ENCODE measurements at places on chromosomes 13 and 19.

DNA sequence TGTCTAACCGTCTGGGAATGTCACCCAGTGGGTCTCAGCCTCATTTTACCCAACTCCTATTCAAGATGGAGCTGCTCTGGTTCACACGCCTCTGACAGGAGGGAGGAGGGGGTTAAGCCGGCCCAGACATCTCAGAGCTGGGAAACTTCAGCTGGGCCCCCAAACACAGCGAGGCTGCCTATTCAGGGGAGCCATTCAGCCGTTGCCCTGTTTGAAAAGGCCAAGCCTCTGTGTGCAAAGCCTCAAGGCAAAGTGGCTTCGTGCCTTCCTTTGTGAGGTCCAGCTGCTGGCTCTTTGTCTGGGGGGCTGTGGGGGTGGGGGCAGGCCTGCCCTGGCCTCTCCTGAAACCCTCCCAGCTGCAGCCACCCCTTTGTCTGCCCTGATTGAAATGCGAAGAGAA, 147.4 kb downstream of the PTPRS start:
- DNase-seq, result no peak

- no peak for DNase-seq
These were observed 62.3 kb downstream of the ITGBL1 start for GRCh38 chr13:101514695-101515275.

GRCh38 chr13:87671031-87671752, at the start of gene SLITRK5:
Gene SLITRK5 (plus strand): TSS chr13:87671371. CDS start chr13:87675389, 4,018 bp downstream.
- DNase-seq, result peak; percentile 64

- DNase-seq, result no peak
These were observed 108.1 kb upstream of the GJB6 start for GRCh38 chr13:20340136-20340758.

GRCh38 chr19:40586611-40587010, 9.9 kb downstream of the SHKBP1 start:
- no peak for DNase-seq

GRCh38 chr19:7355151-7355820, 6.5 kb downstream of the ARHGEF18 start:
- no peak for DNase-seq

- no peak for DNase-seq
These were observed 31.4 kb downstream of the PPP5C start for GRCh38 chr19:46378268-46378667.

DNA sequence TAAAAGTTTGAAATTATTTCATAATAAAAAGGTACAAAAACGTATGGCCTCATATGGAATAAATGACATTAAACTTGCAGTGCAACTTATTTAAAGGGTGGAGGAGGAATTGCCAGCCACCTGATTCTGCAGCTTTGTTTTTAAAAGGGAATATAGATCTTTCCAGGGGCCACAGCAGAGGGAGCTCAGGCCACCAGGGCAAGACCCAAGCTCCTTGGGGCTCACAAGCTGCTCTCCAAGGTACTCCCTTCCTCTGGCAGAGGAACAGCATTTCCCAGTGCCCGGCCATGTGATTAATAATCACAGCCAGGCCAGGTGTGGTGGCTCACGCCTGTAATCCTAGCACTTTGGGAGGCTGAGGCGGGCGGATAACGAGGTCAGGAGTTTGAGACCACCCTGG, 6.2 kb downstream of the ACOD1 start:
- DNase-seq, result no peak

DNA sequence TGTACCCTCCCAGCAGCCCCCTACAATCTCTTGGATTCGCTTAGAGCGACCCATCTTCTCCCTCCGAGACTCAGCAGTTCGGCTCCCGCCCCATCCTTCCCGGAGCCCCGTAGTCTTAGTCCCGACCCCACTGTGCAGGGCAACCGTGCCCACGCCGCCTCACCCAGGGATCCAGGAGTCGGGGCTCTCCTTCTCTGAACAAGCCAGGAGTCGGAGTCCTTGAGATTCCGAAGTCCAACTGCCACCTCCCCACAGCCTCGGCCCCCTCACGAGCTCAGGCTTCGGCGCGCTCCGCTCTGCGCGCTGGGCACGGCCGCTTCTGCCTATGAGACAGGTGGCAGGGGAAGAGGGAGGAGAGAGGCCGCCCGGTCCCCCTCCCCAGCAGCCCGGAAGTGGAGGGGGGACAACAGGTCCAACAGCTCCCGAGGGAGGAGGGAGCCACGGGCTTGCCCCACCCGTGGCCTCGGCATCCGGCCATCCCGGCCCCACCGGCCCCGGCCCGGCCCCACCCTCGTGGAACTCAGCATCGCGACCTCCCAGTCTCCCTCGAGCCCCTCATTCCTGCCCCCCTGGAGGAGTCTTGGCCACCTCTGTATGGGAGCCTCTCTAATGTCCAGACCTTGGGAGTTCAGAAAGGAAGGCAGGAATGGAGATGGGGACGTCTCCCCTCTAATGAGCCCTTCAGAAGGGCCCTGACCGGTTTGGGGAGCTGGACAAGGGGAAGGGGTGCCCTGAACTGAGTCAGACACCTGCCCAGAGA, at the start of gene PHLDB3:
PHLDB3 (minus strand) TSS at position 321 of the 760 bp plus-strand sequence. CDS start 628 bp downstream, outside the sequence.
- DNase-seq, result peak; percentile 46

GRCh38 chr19:11273296-11273695, 11.0 kb upstream of the DOCK6 start:
- no peak for DNase-seq

- DNase-seq, result no peak
These were observed 7.4 kb upstream of the FCGBP start for GRCh38 chr19:39941615-39942365.

DNA sequence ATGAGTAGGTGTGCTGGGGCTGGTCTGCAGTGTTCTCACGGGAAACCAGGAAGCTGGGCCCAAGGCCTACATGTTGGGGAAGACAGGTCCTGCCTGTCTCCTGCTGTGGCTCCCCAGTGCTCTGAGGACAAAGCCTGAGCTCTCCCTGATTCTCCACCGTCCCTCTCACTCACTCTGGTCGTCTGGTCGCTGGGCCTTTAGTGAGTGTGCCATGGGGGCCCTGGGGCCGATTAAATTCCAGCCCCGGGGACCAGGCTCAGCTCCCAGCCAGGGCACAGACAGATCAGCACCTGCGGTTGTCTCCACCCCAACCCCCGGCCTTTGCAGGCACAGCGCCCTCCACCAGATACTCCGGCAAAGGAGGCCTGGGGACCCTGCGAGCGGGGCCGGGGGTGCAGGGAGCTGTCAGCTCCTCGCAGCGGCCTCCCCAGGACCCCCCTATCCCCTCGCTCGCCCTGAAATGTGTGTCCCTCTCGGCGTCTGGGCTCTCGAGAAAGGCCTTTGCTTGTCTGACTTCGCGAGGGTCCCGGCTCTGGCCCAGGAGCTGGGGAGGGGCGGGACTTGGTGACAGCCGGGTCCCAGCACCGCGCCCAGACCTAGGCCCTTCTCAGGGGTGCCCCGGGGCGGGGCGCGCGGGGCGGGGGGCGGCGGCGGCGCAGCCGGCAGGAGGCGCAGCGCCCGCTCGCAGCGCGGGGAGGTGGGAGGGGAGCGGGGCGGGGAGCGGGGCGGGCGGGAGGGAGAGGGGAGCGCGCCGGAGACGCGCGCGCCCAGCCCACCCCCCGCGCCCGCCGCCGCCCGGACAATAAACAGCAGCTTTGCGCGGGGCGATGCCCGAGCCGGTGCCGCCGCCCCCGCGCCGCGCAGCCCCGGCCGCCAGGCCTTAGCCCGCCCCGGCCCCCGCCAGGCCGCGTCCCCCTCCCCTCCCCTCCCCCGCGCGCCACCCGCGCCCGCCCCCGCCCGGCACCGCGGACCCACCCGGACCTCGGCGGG, at the start of gene PALM:
PALM (plus strand) TSS at position 782 of the 990 bp plus-strand sequence. CDS start 212 bp downstream, outside the sequence.
- DNase-seq, result no peak

DNA sequence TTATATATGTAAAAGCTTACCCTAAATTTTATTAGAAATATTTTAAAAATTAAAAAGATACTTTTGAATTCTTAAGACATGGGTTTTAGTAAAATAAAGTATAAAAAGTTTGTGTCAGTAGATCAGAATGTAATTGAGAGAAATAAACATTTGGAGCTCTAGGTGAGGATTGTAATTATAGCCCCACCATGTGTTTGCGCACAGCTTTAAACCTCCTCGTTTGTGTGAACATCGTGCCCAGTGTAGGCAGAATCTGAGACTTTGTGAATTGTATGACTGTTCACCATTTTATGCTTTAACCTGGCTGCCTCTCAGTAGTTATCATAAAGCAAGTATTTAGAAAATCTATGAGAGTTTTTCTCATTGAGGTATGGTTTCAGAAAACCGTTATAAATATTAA, 29.1 kb downstream of the CUL4A start:
- no peak for DNase-seq

DNA sequence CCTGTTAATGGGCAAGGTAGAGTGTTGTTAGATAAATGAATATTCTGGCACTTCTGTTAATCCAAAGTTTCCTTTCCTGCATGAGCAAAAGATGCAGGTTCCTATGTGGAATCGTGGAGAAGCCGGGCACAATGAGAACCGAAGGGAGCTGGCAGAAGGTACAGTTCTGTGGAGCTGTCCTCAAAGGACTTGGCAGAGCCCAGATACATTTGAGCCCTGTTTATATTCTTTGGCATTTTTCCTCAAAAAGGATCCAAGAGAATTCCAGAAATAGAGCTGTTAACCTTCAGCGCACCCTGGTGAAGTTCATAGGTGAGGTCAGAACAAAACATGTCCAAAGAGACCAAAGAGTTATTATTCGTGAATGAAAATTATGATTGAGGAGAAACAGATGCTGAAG, 4.0 kb upstream of the DLEU7 start:
- DNase-seq, result no peak

DNA sequence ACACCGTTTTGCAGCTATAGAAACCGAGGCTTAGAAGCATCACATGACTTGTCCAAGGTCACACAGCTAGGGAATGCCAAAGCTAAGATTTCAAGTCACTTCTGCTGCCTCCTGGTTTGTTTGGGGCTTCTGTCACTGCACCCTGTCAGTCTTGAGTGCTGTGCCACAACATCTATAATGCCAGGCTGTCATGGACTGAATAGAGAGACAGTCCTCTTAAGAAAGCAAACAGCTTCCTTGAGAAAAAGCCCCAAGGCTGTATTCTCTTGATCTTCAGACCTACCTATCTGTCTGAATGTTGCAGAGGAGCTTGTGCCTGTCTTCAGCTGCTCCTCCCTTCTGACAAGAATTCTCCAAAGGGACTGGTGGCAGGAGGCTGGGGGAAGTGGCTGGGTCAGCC, 81.6 kb downstream of the OLFM4 start:
- no peak for DNase-seq

DNA sequence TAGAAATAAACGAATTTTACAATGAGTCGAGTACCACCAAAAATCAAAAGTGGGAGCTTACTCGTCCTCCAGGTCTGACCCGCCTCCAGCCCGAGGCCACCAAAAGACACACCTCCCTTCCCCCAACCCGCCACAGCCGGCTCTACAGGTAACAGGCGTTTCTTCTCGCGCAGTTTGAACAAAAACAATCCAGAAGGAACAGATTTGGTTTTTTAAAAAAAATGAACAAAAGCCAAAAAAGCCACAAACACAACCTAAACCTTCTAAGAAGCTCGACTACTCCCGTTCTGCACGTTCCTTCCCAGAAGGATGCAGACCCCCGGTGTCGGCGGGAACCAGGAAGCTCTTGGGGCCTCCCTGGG, 671 bp downstream of the ZDHHC20 start:
- DNase-seq, result peak; percentile 26

DNA sequence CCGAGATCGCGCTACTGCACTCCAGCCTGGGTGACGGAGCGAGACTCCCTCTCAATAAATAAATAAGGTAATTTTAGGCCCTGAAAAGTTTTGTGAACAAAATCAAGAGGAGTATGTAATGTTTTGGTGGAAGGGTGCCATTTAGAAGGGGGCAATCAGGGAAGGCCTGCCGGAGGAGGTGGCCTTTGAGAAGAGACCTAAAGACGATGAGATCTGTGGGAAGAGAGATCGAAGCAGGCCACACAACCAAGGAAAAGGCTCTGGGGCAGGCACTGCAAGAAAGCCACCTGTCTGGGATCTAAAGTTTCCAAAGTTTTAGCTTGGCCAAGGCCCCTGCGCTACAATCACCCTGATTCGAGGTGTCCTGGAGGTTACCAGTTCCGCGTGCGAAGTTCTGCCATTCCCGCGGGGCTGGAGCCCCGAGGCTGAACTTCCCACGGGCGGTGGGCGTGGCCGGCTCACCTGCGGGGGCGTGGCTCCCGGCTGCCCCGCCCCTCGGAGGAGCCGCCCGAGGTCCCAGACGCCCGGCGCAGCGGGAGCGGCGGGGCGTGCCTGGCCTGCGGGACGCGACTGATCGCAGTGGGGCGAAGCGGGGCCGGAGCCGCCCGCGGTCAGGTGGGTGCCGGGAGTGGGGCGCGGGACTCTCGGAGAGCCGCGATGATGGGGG, at the start of gene KLC3:
KLC3 (plus strand) TSS at position 519 of the 667 bp plus-strand sequence. CDS start 4,792 bp downstream, outside the sequence.
- DNase-seq, result peak; percentile 36

DNA sequence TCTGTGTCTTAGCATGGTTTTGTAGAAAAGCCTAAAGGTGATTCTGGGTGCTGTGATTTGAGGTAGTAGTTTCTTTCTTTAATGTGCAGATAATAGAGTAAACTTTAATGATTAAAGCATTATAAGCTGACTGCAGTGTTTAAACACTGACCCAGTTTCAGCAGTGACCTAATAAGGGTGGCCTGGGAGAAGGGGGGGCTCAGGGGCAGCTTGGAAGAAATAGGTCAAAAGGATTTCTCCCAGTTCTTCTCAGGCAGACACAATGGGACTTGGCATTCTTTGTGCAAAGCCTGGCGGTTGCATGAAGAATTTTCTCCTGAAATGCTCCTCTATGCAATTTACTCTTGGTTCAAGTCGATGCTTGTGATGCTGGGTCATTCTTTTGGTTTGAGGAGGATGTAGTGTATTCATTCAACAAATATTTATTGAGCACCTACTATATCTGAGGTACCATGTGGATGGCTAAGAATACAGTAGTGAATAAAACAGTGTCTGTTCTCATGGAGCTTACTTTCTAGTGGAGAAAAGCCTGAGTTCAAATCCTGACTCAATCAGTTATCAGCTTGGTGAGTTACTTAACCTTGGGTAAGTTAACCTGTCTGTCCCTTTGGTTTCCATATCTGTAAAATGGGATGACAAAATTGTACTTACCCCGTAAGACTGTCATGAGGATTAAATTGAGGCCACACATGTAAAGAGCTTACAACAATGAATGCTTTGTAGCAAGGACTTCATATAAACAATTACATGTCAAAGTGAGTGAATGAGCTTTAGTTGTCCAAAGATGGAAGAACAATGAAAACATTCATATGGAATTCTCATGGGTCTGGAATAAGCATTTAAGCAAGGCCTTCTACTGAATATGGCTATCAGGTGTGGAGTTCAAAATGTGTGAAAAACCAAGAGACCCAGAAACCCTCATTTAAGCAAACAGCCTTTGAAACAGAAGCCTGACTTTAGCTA, 210.2 kb downstream of the KCNRG start:
- DNase-seq, result no peak

- no peak for DNase-seq
These were observed 66.6 kb downstream of the SPRYD7 start for GRCh38 chr13:49869519-49869918.

GRCh38 chr19:43362179-43362578, 8.7 kb downstream of the CD177 start:
- DNase-seq, result no peak

All from stimulated activated CD4-positive, alpha-beta T cell treated with anti-CD3 and anti-CD28 coated beads, Interleukin-4, amount 100 ng/mL, for 4 hours (primary cell).